ENCODE measurements at places on chromosomes 2 and 18.

GRCh38 chr2:106941372-106941993 lies 55.5 kb upstream of the ST6GAL2 start:
- H3K36me3 ChIP-seq: no peaks in the 10 kb centered on the region
- no peak for DNase-seq
- H3K27me3 ChIP-seq: no peaks in the 10 kb centered on the region
- no peak overlapping the region for H3K27ac ChIP-seq
- no peaks in the 10 kb centered on the region for H3K4me1 ChIP-seq
- H3K4me3 ChIP-seq: no peak overlapping the region

DNA sequence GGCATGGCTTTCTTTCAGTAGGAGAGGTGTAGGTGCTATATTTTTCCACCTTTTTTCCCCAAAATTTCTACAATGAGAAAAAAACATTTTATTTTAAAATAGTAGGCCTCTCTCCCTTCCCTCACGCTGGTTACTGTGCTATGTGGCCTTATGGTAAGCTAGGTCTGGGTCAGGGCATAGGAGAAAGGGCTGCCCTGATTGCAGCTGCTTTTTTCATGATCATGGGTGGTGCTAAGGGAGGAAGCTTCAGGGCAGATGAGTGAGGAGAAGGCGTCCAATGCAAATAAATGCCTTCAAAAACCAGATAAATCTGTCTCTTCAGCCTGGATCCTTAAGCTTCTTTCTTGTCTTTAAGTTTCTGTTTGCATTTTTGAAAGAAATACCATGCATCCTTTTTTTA lies 246.4 kb downstream of the ALPK2 start:
- no peak overlapping the region for H3K4me3 ChIP-seq
- H3K27me3 ChIP-seq: no peaks in the 10 kb centered on the region
- H3K4me1 ChIP-seq: no peaks in the 10 kb centered on the region
- DNase-seq: no peak
- peaks cover 8% of the 10 kb centered on the region for H3K36me3 ChIP-seq

- H3K4me1 ChIP-seq: peaks cover 36% of the 10 kb centered on the region
- H3K27me3 ChIP-seq: no peaks in the 10 kb centered on the region
- H3K36me3 ChIP-seq: no peaks in the 10 kb centered on the region
These were observed 60.6 kb upstream of the HS6ST1 start for GRCh38 chr2:128379021-128380015.

DNA sequence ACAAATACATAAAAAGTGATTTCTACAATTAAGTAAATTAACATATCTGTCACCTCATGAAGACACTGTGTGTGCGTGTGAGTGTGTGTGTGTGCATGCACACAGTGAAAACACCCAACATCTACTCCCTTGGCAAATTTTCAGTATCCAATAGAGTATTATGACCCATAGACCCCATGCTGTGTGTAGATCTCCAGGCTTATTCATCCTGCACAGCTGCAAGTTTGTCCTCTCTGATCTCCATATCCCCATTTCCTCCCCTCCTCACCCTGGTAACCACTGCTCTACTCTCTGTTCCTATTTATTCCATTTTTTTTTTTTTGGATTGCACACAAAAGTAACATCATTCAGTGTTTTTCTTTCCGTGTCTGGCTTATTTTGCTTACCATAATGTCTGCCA lies 391.0 kb downstream of the SOX11 start:
- no peak for DNase-seq
- no peak overlapping the region for H3K4me3 ChIP-seq
- no peak overlapping the region for H3K27ac ChIP-seq

DNA sequence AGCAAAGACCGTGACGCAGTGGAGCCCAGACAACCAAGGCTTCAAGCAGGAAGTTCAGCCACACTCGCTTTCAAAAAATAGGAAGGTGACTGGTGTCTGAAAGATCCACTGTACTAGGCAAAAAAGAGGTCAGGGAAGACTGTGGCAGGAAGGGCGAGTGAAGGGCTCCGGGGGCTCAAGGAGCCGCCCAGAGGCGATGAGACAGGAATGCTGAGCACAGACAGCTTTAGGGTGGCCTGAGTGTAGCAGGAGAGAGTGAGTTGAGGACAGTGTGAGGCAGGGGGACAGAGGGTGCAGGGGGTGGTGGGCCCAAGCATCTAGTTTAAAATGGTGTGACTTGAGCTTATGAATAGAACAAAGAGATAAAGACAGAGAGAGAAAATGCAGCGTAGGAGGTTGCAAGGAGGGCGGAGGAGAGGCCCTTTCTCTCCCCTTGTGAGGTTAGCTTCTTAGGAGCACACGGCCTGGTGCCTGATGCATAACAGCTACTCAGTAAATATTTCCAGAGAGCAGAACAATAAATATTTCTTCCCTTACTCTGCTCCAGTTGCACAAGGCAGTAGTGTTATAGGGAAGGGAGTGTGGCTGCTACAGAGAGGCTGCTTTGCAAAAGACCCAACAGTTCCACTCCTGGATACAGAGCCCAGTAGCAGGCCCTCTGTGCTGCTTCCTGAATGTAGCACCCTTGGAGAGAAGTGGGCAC lies 789.7 kb upstream of the RAB6C start:
- H3K4me1 ChIP-seq: no peaks in the 10 kb centered on the region
- H3K4me3 ChIP-seq: no peak overlapping the region
- no peaks in the 10 kb centered on the region for H3K27me3 ChIP-seq
- DNase-seq: no peak
- H3K27ac ChIP-seq: no peak overlapping the region
- H3K36me3 ChIP-seq: no peaks in the 10 kb centered on the region

DNA sequence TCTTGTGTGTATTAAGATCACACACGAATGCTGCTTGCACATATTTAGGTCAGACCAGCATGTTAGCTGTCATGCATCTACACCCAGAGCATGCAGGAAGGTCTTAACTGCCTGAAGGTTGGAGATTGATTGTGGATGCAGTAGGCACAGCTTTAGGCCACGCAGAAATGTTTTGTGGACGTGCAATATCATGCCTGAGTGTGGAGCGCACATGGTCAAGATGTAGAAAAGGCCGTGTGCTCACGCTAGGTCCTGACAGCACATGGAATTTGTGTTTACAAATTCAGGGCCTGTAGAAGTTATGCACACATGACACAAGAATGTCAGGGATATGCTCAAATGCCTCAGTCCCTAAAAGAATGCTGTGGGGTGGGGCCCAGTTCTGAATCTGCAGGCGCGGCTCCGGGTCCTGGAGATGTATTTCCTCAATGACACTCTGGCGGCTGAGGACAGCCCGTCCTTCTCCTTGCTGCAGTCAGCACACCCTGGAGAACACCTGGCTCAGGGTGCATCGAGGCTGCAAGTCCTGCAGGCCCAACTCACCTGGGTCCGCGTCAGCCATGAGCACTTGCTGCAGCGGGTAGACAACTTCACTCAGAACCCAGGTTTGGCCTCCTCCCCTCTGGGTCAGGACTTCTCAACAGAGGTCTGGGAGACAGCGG lies 27.9 kb downstream of the MARCO start:
- H3K4me3 ChIP-seq: no peak overlapping the region
- no peak for DNase-seq
- no peaks in the 10 kb centered on the region for H3K27me3 ChIP-seq
- H3K27ac ChIP-seq: no peak overlapping the region

DNA sequence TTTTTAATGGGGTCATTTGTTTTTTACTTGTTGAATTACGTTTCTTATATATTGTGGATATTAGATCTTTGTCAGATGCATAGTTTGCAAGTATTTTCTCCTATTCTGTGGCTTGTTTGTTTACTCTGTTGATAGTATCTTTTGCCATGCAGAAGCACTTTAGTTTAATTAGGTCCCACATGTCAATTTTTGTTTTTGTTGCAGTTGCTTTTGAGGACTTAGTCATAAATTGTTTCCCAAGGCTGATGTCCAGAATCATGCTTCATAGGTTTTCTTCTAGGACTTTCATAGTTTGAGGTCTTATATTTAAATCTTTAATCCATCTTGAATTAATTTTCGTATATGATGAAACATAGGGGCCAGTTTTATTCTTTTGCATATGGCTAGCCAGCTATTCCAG lies 13.2 kb downstream of the PIKFYVE start:
- H3K36me3 ChIP-seq: peaks cover 15% of the 10 kb centered on the region
- no peaks in the 10 kb centered on the region for H3K4me1 ChIP-seq
- no peak for DNase-seq
- H3K27ac ChIP-seq: no peak overlapping the region
- H3K4me3 ChIP-seq: no peak overlapping the region
- H3K27me3 ChIP-seq: no peaks in the 10 kb centered on the region

DNA sequence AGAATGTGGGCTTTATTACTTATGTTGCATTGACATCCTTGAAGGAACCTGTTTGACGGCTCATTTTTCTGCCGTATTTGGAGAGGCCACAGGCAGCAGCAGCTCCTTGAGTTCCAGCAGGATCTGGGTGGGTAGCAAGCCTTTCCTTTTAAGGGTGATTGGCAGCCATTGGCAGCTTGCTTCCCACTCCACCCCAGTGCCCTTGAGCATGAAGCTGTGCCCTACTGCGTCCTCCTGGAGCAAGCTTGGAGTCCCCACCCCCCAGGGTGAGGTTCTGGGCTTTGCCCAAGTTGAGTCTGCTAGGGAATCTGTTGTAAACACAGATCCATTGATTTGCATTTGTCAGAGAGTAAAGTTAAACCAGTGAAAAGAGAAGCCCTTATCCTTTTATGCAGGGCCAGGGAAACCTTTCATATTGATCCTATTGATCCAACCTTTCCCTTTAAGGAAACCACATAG lies 9.2 kb downstream of the ONECUT2 start:
- no peaks in the 10 kb centered on the region for H3K36me3 ChIP-seq
- DNase-seq: peak; percentile 76
- H3K27ac ChIP-seq: peak overlapping the region; percentile 57

- no peaks in the 10 kb centered on the region for H3K36me3 ChIP-seq
- no peaks in the 10 kb centered on the region for H3K27me3 ChIP-seq
- peak overlapping the region; percentile 96 for H3K4me3 ChIP-seq
- H3K27ac ChIP-seq: peak overlapping the region; percentile 99
These were observed 914 bp upstream of the IWS1 start for GRCh38 chr2:127527001-127527804.

DNA sequence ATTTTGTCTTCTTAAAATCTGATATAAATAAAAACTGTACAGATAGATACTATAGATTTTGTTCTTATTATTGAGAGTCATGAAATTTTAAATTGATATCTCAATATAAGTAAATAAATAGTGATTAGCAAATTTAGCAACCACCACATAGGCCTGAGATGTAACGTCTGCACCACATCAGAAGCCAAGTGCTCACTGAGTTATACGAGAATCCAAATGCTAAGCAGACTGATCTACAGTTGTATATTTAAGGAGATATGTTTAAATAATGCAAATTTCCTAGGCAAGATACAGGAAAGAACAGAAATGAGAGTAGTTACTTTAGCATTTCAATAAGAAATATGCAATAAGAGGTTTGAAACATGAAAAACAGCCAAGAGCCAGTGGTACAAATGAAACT lies 85.2 kb upstream of the UNC80 start:
- H3K27me3 ChIP-seq: no peaks in the 10 kb centered on the region
- no peak overlapping the region for H3K4me3 ChIP-seq
- no peak for DNase-seq
- no peak overlapping the region for H3K27ac ChIP-seq
- no peaks in the 10 kb centered on the region for H3K4me1 ChIP-seq

GRCh38 chr2:203346612-203347011 lies 18.4 kb downstream of the ABI2 start:
- DNase-seq: no peak
- no peaks in the 10 kb centered on the region for H3K4me1 ChIP-seq
- H3K36me3 ChIP-seq: peaks cover 13% of the 10 kb centered on the region
- H3K27ac ChIP-seq: no peak overlapping the region

DNA sequence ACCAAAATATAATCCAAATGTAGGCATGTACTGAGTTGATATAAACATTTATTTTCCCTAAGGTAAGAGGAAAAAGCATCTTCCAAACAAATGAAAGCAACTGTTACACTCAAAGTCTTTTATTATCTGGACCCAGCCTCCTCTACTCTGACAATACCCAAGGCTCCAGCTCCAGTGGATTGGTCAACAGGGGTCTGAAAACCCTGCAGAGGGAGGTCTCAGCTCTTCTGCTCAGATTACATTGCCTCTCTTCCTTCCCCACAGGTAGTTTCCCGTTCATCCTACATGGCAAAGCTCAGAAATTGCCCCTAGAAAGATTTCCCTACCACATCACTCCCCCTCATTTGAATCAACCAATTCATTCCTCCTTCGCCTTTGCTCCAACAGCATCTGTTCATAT lies 457.0 kb downstream of the METTL4 start:
- H3K27ac ChIP-seq: no peak overlapping the region
- no peak overlapping the region for H3K4me3 ChIP-seq
- H3K27me3 ChIP-seq: no peaks in the 10 kb centered on the region
- H3K4me1 ChIP-seq: no peaks in the 10 kb centered on the region

DNA sequence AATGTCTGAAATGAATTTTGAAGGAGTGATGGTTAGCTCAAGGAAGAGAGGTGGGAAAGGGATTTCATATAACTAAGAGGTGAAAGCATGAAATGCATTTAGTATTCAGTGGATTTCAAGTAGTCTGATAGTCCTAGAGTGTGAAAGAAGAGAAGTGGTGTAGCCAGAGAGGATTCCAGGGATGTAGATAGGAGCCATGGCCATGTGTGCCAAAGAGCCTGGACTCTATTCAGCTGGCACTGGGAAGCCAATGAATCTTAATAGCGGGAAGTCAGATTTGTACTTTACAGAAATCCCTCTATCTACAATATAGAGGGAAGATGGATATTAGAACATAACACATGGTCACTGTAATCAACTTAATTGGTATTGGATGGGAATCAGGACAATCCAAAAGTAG lies 8.3 kb upstream of the BOLL start:
- no peak for DNase-seq
- H3K4me1 ChIP-seq: no peaks in the 10 kb centered on the region
- H3K27me3 ChIP-seq: no peaks in the 10 kb centered on the region
- no peaks in the 10 kb centered on the region for H3K36me3 ChIP-seq
- H3K4me3 ChIP-seq: no peak overlapping the region

- H3K36me3 ChIP-seq: no peaks in the 10 kb centered on the region
- no peaks in the 10 kb centered on the region for H3K4me1 ChIP-seq
- no peak overlapping the region for H3K4me3 ChIP-seq
- no peak overlapping the region for H3K27ac ChIP-seq
These were observed 53.7 kb upstream of the ST8SIA5 start for GRCh38 chr18:46810481-46811000.

GRCh38 chr2:115910270-115910669 lies 1467.8 kb downstream of the DPP10 start:
- H3K27me3 ChIP-seq: no peaks in the 10 kb centered on the region
- no peak overlapping the region for H3K27ac ChIP-seq
- no peak for DNase-seq
- H3K36me3 ChIP-seq: no peaks in the 10 kb centered on the region
- H3K4me3 ChIP-seq: no peak overlapping the region

DNA sequence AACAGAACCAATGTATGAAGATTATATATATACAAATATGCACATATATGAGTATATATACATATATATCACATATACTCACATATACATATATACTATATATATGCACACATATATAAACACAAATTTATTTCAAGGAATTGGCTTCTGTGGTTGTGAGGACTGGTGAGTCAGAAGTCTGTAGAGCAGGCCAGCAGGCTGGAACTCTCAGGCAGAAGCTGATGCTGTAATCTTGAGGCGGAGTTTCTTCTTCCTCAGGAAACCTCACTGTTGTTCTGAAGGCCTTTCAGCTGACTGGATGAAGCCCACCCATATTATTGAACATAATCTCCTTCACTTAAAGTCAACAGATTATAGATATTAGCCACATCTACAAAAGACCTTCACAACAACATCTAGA lies 143.9 kb upstream of the CREB1 start:
- H3K4me1 ChIP-seq: no peaks in the 10 kb centered on the region
- no peaks in the 10 kb centered on the region for H3K27me3 ChIP-seq
- H3K36me3 ChIP-seq: no peaks in the 10 kb centered on the region
- no peak overlapping the region for H3K4me3 ChIP-seq
- H3K27ac ChIP-seq: no peak overlapping the region

GRCh38 chr2:135641156-135642068 lies 100.2 kb upstream of the UBXN4 start:
- peaks cover 8% of the 10 kb centered on the region for H3K36me3 ChIP-seq
- H3K27me3 ChIP-seq: no peaks in the 10 kb centered on the region
- H3K27ac ChIP-seq: no peak overlapping the region
- H3K4me1 ChIP-seq: no peaks in the 10 kb centered on the region
- DNase-seq: no peak
- H3K4me3 ChIP-seq: no peak overlapping the region
